ENCODE measurements at places on chromosomes 3 and 15. TPM values are rescaled to one million over a fixed set of nuclear protein-coding genes. Genes with fewer than 3 reads are reported as not detected.

DNA sequence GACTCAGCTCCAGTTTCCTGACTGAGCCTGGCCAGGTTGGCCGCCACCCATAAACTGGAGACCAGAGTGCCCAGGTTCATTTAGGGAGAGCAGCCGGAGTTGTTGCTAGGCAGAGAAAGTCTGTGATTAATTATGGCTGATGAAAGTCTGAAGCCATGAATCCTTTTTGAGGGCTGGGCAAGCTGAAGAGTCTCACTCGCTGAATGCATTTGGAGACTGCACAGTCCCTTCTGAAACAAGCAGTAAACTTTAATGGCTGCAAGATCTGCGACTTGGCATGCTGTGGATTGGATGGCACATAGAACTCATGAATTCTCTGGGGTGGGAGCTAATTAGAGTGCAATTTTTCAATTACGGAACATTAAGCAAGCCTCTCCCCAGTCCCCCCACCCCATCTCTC is 282.1 kb downstream of the RPLP1 start:
- peaks cover 21% of the 10 kb centered on the region for H3K4me1 ChIP-seq
- DNase-seq: no peak
- H3K27me3 ChIP-seq: peaks cover 24% of the 10 kb centered on the region
- H3K27ac ChIP-seq: no peak overlapping the region
- H3K36me3 ChIP-seq: peaks cover 7% of the 10 kb centered on the region

- DNase-seq: no peak
- no peaks in the 10 kb centered on the region for H3K36me3 ChIP-seq
- no peak overlapping the region for H3K4me3 ChIP-seq
- no peaks in the 10 kb centered on the region for H3K4me1 ChIP-seq
- no peak overlapping the region for H3K27ac ChIP-seq
Measured at GRCh38 chr15:82799183-82799841, 6.6 kb downstream of the FSD2 start.

GRCh38 chr15:44798826-44799225 is 62.5 kb downstream of the TRIM69 start:
- no peak overlapping the region for H3K27ac ChIP-seq
- peak; percentile 53 for DNase-seq
- H3K36me3 ChIP-seq: no peaks in the 10 kb centered on the region
- peaks cover 9% of the 10 kb centered on the region for H3K4me1 ChIP-seq
- H3K27me3 ChIP-seq: peaks cover 1% of the 10 kb centered on the region
- no peak overlapping the region for H3K4me3 ChIP-seq

DNA sequence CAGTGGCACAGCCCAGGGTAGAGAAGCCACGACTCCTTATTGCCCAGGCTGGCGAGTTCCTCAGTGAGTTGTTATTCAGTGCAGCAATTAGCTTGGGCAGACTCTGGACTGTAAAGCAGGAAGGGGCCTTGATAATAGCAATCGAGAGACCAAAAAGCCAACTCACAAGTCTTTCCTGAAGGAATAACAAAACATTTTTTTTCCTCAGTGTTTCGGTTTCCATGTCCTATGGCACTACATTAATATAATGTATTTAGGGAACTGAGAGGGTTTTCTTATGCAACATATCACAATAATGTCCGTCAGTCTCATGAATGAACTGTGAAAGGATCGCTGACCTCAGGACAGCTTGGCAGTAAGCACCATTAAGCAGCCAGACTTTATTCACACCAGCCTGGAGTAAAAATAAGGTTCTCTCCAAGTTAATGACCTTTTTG is 248.9 kb upstream of the TBL1XR1 start:
- H3K4me1 ChIP-seq: peaks cover 8% of the 10 kb centered on the region
- H3K4me3 ChIP-seq: no peak overlapping the region
- H3K27me3 ChIP-seq: no peaks in the 10 kb centered on the region
- no peaks in the 10 kb centered on the region for H3K36me3 ChIP-seq
- DNase-seq: no peak

DNA sequence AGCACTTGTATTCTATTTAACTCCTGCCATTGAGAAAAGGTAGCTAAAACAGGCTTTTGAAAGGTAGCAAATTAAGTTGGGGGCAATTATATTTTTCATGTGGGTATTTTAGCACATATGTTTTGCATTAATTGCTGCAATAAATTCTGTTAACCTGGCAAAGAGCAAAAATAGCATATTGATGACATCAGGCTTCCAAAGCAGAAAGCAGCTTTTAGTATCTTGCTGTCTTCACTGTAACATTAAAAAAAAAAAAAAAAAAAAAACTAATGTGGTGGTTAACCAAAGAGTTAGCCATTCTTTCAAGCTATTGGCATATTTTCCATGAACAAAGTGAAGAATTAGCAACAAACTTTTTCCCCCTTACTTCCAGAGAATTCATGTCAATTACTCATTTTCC is 9.1 kb downstream of the EPHA3 start:
- H3K36me3 ChIP-seq: no peaks in the 10 kb centered on the region
- H3K4me3 ChIP-seq: no peak overlapping the region
- H3K4me1 ChIP-seq: peaks cover 6% of the 10 kb centered on the region
- no peak for DNase-seq
- no peak overlapping the region for H3K27ac ChIP-seq

- peaks cover 5% of the 10 kb centered on the region for H3K4me1 ChIP-seq
- no peak overlapping the region for H3K27ac ChIP-seq
- no peak overlapping the region for H3K4me3 ChIP-seq
- no peaks in the 10 kb centered on the region for H3K36me3 ChIP-seq
Measured at GRCh38 chr3:12345141-12345561, 56.3 kb downstream of the PPARG start.

GRCh38 chr3:63914312-63914711 is 2.1 kb upstream of the SCAANT1 start:
- no peak overlapping the region for H3K27ac ChIP-seq
- H3K36me3 ChIP-seq: peaks cover 50% of the 10 kb centered on the region
- no peak for DNase-seq
- peak overlapping the region; percentile 92 for H3K4me3 ChIP-seq
- peaks cover 48% of the 10 kb centered on the region for H3K4me1 ChIP-seq

GRCh38 chr3:51940648-51941462 is 849 bp downstream of the RRP9 start:
- no peak for DNase-seq
- peaks cover 34% of the 10 kb centered on the region for H3K36me3 ChIP-seq
- H3K4me1 ChIP-seq: peaks cover 26% of the 10 kb centered on the region
- peak overlapping the region; percentile 85 for H3K4me3 ChIP-seq

DNA sequence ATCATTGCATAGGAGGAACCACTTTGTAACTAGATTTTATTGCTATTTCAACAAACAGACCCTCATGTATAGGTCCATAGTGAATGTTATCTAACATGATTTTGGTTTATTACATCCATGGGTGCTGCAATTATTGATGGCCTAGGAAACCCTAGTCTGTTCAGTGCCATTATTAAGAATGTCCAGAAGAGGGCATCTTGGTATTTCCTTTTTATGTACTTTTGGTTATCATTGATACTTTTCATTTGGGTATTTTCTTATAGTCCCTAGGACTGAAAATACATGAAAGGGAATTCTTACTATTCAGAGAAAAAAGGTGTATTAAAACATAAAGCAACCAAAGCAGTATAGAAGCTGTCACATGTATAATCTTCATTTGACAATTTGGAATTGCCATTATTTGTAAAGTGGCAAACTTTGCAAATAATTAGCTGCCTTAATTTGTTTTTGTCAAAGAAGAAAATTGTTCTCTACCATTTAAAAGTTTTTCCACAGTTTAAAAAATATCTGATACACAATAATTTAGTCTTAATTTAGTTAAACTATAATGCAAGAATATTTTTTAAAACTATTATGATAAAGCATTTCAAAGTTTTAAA is 48.7 kb downstream of the CNOT10 start:
- H3K4me3 ChIP-seq: no peak overlapping the region
- no peak for DNase-seq
- no peak overlapping the region for H3K27ac ChIP-seq
- H3K27me3 ChIP-seq: no peaks in the 10 kb centered on the region
- H3K36me3 ChIP-seq: peaks cover 29% of the 10 kb centered on the region

DNA sequence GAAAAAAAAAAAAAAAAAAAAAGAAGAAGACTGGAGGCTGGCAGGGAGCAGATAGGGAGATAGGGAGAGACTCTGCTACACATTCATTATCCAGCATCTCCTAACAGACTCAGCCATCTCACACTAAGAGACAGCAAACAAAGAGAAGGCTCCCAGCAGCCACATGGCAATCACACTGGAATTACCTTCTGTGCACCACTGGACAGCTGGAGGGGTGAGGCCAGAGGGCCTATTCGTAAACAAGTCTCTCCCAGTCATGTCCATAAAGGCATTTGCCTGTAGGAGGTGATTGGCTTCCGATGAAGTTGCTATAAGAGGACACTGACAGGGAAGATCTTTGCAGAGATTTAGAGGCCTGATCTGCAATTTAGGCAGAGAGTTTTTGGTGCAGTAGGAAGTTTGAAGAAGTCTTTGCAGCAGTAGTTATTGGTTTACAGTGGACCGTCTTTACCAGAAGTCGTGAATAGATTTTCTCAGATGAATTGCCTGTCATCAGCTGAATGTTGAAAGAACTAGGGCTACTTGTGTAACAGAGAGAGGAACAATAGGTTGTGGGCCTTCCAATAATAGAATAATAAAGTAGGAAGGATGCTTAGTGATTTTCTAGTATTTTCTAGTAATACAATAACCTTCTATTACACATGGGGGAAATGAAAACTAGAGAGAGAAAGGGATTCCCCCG is 89.7 kb downstream of the TP63 start:
- H3K36me3 ChIP-seq: no peaks in the 10 kb centered on the region
- no peak overlapping the region for H3K4me3 ChIP-seq
- no peaks in the 10 kb centered on the region for H3K27me3 ChIP-seq
- DNase-seq: peak; percentile 48
- H3K27ac ChIP-seq: no peak overlapping the region
- no peaks in the 10 kb centered on the region for H3K4me1 ChIP-seq

GRCh38 chr3:112117841-112118571 is 15.0 kb downstream of the GCSAM start:
- H3K27me3 ChIP-seq: no peaks in the 10 kb centered on the region
- peaks cover 39% of the 10 kb centered on the region for H3K4me1 ChIP-seq
- H3K36me3 ChIP-seq: peaks cover 41% of the 10 kb centered on the region
- DNase-seq: no peak

GRCh38 chr3:78494851-78495250 is 1272.9 kb downstream of the ROBO1 start:
- no peaks in the 10 kb centered on the region for H3K36me3 ChIP-seq
- H3K27ac ChIP-seq: no peak overlapping the region
- no peak for DNase-seq

GRCh38 chr15:37979671-37980409 is 45.4 kb downstream of the TMCO5A start:
- DNase-seq: no peak
- H3K27ac ChIP-seq: no peak overlapping the region
- no peaks in the 10 kb centered on the region for H3K4me1 ChIP-seq
- no peaks in the 10 kb centered on the region for H3K36me3 ChIP-seq
- H3K27me3 ChIP-seq: no peaks in the 10 kb centered on the region
- H3K4me3 ChIP-seq: no peak overlapping the region

DNA sequence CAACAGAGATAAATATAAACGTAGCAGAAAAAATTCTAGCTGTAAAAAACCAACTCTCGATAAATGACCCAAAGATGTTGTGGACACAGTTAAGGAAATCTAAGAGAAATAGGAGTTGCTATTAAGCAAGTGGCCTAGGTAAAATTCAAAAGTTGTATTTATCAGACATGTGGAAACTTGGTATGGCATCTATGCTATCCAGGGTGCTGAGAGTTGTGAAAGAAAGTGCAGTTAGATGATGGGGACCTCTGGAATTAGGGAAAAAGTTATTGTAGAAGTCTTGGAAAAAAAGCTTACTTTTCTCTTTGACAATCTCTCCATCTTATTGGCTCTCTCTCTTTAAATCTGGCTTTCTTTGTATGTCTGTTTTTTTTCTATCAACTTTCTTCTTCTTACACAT is 1090.9 kb downstream of the TBL1XR1 start:
- H3K27ac ChIP-seq: no peak overlapping the region
- no peaks in the 10 kb centered on the region for H3K4me1 ChIP-seq
- H3K36me3 ChIP-seq: no peaks in the 10 kb centered on the region
- H3K4me3 ChIP-seq: no peak overlapping the region
- H3K27me3 ChIP-seq: no peaks in the 10 kb centered on the region
- DNase-seq: no peak

- peaks cover 23% of the 10 kb centered on the region for H3K4me1 ChIP-seq
- H3K36me3 ChIP-seq: no peaks in the 10 kb centered on the region
- H3K4me3 ChIP-seq: no peak overlapping the region
Measured at GRCh38 chr3:177552051-177552450, 354.8 kb upstream of the TBL1XR1 start.

GRCh38 chr3:34008836-34009809 is 210.7 kb downstream of the PDCD6IP start:
- H3K4me1 ChIP-seq: peaks cover 3% of the 10 kb centered on the region
- H3K4me3 ChIP-seq: no peak overlapping the region
- no peaks in the 10 kb centered on the region for H3K36me3 ChIP-seq

DNA sequence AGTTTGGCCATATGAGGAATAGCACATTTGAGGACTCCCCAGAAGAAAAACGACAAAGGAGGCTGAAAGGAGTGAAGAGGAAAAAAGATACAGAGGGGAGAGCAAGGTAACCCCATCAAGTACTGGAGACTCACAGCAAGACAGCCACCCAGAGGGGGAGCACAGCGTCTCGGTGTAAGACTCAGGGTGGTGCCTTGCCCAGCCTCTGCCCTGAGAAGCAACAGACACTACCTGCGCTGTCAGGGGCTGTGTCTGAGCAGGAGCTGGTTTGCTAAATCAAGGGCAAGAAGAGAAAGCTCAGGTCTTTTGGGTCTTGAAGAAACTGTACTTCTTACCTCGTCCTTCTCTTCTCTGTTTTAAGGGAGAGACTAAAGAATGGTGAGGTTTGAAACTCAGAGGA is 27.9 kb downstream of the FBXO45 start:
- H3K4me1 ChIP-seq: peaks cover 13% of the 10 kb centered on the region
- peaks cover 22% of the 10 kb centered on the region for H3K27me3 ChIP-seq
- no peak overlapping the region for H3K27ac ChIP-seq
- H3K4me3 ChIP-seq: no peak overlapping the region
- DNase-seq: no peak

DNA sequence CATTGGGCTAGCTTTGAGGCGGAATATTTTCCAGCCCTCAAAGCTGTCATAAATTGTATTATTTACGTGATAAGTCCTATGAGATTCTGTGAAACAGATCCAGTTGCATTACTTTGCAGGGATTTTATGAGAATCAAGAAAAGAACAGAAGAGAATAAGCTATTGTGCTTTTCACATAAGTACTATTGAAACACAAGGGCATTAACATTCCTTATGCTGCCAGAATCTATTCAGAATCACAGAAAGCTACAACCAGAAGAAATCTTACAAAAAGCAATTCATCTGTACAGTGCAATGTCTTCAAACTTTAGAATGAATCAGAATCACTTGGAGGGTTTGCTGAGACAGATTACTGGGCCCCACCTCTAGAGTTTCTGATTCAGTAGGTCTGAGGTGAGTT is 10.6 kb upstream of the CACNA1D start:
- H3K4me1 ChIP-seq: no peaks in the 10 kb centered on the region
- no peak overlapping the region for H3K27ac ChIP-seq
- H3K36me3 ChIP-seq: no peaks in the 10 kb centered on the region
- DNase-seq: no peak
- H3K27me3 ChIP-seq: peaks cover 25% of the 10 kb centered on the region

The THSD4 gene
- not detected for total RNA-seq

The PIGZ gene
- 1.7 TPM for total RNA-seq

The IL5RA gene
- not detected for total RNA-seq

The ROPN1 gene
- total RNA-seq: not detected

The ACKR4 gene
- 0.26 TPM for total RNA-seq

The KNL1 gene
- total RNA-seq: 25.3 TPM

The CPN2 gene
- total RNA-seq: not detected

The P3H2 gene
- not detected for total RNA-seq

The ARNT2 gene
- not detected for total RNA-seq
